ENCODE measurements at places on chromosomes 7 and 10. TPM values are rescaled to one million over a fixed set of nuclear protein-coding genes. Genes with fewer than 3 reads are reported as not detected.

The CPN1 gene
- not detected for total RNA-seq

The STEAP1B gene
- 0.85 TPM for total RNA-seq

The CDNF gene
- 0.38 TPM for total RNA-seq

- H3K4me3 ChIP-seq, result no peak overlapping the region
- no peak overlapping the region for H3K27ac ChIP-seq
- H3K36me3 ChIP-seq, result no peaks in the 10 kb centered on the region
- no peaks in the 10 kb centered on the region for H3K4me1 ChIP-seq
- no peak for DNase-seq
Observed at GRCh38 chr10:61016007-61016406, 72.0 kb upstream of the RHOBTB1 start.

GRCh38 chr10:7752251-7752650, 35.5 kb downstream of the KIN start:
- no peak overlapping the region for H3K27ac ChIP-seq
- no peak for DNase-seq
- H3K27me3 ChIP-seq, result no peaks in the 10 kb centered on the region

GRCh38 chr7:90877201-90877600, 281.1 kb downstream of the CDK14 start:
- no peak overlapping the region for H3K4me3 ChIP-seq
- no peak overlapping the region for H3K27ac ChIP-seq
- no peaks in the 10 kb centered on the region for H3K27me3 ChIP-seq
- DNase-seq, result no peak
- H3K4me1 ChIP-seq, result no peaks in the 10 kb centered on the region
- no peaks in the 10 kb centered on the region for H3K36me3 ChIP-seq

GRCh38 chr10:119542988-119543813, 682 bp upstream of the RGS10 start:
- DNase-seq, result peak; percentile 85
- H3K36me3 ChIP-seq, result no peaks in the 10 kb centered on the region
- H3K4me1 ChIP-seq, result peaks cover 34% of the 10 kb centered on the region
- peaks cover 56% of the 10 kb centered on the region for H3K27me3 ChIP-seq
- peak overlapping the region; percentile 69 for H3K27ac ChIP-seq
- peak overlapping the region; percentile 74 for H3K4me3 ChIP-seq

GRCh38 chr10:43458227-43458626, 21.3 kb downstream of the ZNF487 start:
- DNase-seq, result no peak
- H3K27ac ChIP-seq, result no peak overlapping the region
- H3K4me3 ChIP-seq, result no peak overlapping the region

DNA sequence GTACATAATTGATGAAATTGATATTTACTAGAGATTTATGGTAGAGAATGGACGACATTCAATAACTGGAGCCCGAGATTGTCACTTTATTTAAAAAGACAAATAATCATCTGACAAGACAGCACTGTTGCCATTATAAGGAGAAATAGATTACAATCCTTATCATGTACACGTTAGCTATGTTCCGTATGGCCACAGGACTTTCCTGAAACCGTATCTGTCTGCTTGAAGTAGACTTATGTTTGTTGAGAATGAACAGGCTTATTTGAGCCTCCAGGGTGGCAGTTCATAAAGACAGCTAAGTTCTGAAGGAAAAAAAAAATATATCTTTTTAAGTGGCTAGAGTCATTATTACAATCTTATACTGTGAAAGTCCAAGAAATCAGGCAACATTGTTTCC, 317.2 kb downstream of the BICC1 start:
- no peak overlapping the region for H3K4me3 ChIP-seq
- DNase-seq, result no peak
- no peak overlapping the region for H3K27ac ChIP-seq
- no peaks in the 10 kb centered on the region for H3K4me1 ChIP-seq

DNA sequence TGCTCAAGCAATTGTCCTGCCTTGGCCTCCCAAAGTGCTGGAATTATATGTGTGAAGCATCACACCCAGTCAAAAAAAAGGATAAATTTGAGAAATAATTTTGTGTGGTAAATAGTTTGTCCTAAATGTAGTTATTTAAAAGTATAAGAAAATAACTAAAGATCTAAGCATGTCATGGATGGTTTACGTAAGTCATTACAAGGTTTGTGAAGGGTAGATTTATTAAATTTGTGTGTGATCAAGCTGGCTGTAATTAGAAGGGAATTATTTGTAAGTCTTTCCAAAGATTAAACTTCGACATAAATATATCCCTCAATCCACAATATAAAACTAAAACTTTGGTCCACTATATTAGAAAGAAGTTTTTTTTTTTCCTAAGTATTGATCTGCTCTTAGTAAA, 28.6 kb downstream of the ORC5 start:
- no peaks in the 10 kb centered on the region for H3K36me3 ChIP-seq
- H3K27me3 ChIP-seq, result no peaks in the 10 kb centered on the region
- H3K4me1 ChIP-seq, result no peaks in the 10 kb centered on the region
- no peak overlapping the region for H3K4me3 ChIP-seq

DNA sequence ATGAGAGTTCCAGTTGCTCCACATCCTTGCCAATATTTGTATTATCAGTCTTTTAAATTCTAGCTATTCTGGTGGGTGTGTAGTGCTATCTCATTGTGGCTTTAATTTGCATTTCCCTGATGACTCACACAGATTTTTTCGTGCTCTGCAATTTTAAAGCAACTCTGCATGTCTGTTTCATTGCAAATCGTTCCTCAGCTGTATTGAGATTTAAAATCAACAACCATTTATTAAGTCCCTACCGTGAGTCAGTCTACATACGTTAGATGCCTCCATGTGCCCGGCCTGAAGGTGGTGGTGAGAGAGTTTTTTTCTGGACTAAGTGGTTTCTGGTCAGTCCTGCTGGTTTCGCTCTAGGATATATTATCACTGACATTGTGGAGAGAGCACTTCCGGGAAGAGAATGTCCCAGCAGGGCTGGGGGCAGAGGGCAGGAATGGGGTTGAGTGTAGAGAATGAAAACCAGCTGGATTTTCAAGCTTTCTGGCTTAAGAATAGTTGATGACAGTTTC, 8.4 kb upstream of the HYCC1 start:
- no peaks in the 10 kb centered on the region for H3K36me3 ChIP-seq
- peak overlapping the region; percentile 34 for H3K27ac ChIP-seq
- no peak overlapping the region for H3K4me3 ChIP-seq
- H3K4me1 ChIP-seq, result no peaks in the 10 kb centered on the region
